ENCODE measurements at places on chromosomes 6 and 20. TPM values are rescaled to one million over a fixed set of nuclear protein-coding genes. Genes with fewer than 3 reads are reported as not detected.

The SNAP25 gene
- 0.13 TPM for total RNA-seq

The TGM2 gene
- total RNA-seq: 1.1 TPM

The OPRL1 gene
- 0.90 TPM for total RNA-seq

The CAP2 gene
- total RNA-seq: 11.5 TPM

The CALHM4 gene
- not detected for total RNA-seq

The GSTA3 gene
- not detected for total RNA-seq

GRCh38 chr6:11025921-11026635 is 18.0 kb downstream of the ELOVL2 start:
- peak overlapping the region; percentile 71 for H3K4me3 ChIP-seq
- no peaks in the 10 kb centered on the region for H3K36me3 ChIP-seq

- H3K27me3 ChIP-seq: no peaks in the 10 kb centered on the region
- no peaks in the 10 kb centered on the region for H3K4me1 ChIP-seq
- H3K36me3 ChIP-seq: no peaks in the 10 kb centered on the region
- no peak overlapping the region for H3K4me3 ChIP-seq
- DNase-seq: no peak
Measured at GRCh38 chr20:4766631-4767030, 44.9 kb downstream of the PRND start.

GRCh38 chr20:60036746-60037499 is 78.7 kb downstream of the CDH26 start:
- no peak overlapping the region for H3K27ac ChIP-seq
- peak; percentile 58 for DNase-seq
- peaks cover 9% of the 10 kb centered on the region for H3K36me3 ChIP-seq
- H3K4me1 ChIP-seq: 0 out of 2 replicates have a peak, but pooled peaks cover 3% of the 10 kb centered on the region
- H3K27me3 ChIP-seq: no peaks in the 10 kb centered on the region

GRCh38 chr6:47152666-47153403 is 110.7 kb upstream of the ADGRF1 start:
- H3K27me3 ChIP-seq: no peaks in the 10 kb centered on the region
- H3K4me3 ChIP-seq: no peak overlapping the region
- no peak overlapping the region for H3K27ac ChIP-seq
- H3K4me1 ChIP-seq: peaks cover 6% of the 10 kb centered on the region
- no peaks in the 10 kb centered on the region for H3K36me3 ChIP-seq

GRCh38 chr6:37005061-37005810 is at the start of gene FGD2:
FGD2 (plus strand) TSS chr6:37005655; CDS start chr6:37005818, 163 bp downstream.
- H3K4me3 ChIP-seq: no peak within 1 kb of the TSS
- no peak within 1 kb of the TSS for H3K27ac ChIP-seq
- no peaks in the 10 kb centered on the region for H3K36me3 ChIP-seq

- H3K4me1 ChIP-seq: no peaks in the 10 kb centered on the region
- H3K27me3 ChIP-seq: no peaks in the 10 kb centered on the region
- no peak overlapping the region for H3K4me3 ChIP-seq
- DNase-seq: no peak
Measured at GRCh38 chr6:159036673-159037072, 8.1 kb downstream of the TAGAP start.

DNA sequence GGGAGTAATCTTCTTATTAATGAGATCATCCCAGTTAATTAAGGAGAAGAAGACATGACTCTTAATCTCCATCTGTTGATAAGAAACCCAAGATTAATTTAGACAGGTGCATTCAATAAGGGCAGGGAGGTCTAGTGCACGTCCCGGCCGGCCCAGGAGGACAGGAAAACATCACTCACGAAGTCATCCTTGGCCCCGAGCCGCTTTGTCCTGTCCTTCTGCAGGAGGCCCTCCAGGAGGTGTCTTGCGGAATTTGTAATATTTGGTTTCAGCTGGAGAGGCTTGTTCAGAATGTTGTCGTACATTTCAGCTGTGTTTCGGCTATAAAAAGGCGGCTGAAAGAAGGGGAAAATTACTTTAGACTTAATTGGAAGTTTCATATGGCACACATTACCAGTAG is 118.4 kb upstream of the SLC2A12 start:
- H3K27ac ChIP-seq: no peak overlapping the region
- no peak for DNase-seq
- no peak overlapping the region for H3K4me3 ChIP-seq
- peaks cover 45% of the 10 kb centered on the region for H3K36me3 ChIP-seq

- no peaks in the 10 kb centered on the region for H3K27me3 ChIP-seq
- no peak for DNase-seq
- no peaks in the 10 kb centered on the region for H3K4me1 ChIP-seq
- no peak overlapping the region for H3K27ac ChIP-seq
- H3K4me3 ChIP-seq: no peak overlapping the region
- no peaks in the 10 kb centered on the region for H3K36me3 ChIP-seq
Measured at GRCh38 chr6:54481091-54481490, 172.8 kb downstream of the TINAG start.

DNA sequence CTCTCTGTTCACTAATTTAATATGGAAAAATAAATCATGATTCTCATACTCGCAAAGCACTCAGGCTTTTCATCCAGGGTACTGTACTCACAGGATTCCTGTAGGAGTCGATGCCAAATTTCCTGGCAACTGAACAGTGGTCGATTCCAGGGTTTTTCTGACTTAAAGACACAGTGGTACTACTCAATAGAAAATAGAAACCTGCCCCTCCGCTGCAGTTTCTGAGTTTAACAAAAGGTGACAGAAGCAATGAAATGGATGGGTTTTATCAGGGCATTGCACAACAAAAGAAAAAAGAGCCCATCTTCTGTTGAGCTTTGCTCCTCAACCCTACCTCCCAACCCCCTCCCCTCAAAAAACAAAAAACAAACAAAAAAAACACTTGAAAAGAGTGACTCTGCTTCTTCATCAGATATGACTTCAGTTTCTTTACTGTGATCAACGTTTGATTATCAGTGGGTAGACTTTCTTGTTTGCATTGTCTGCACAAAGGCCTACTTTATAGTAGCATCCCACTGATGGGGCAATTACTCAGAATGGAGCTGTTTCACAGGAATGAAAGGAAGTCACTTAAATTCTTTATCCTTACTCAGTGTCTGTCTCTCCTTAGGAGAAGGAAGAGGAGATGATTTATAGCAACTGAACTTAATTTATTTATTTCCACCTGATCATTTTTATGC is 96.2 kb upstream of the FOXO3 start:
- no peak overlapping the region for H3K4me3 ChIP-seq
- H3K27ac ChIP-seq: no peak overlapping the region
- no peak for DNase-seq
- H3K4me1 ChIP-seq: no peaks in the 10 kb centered on the region

DNA sequence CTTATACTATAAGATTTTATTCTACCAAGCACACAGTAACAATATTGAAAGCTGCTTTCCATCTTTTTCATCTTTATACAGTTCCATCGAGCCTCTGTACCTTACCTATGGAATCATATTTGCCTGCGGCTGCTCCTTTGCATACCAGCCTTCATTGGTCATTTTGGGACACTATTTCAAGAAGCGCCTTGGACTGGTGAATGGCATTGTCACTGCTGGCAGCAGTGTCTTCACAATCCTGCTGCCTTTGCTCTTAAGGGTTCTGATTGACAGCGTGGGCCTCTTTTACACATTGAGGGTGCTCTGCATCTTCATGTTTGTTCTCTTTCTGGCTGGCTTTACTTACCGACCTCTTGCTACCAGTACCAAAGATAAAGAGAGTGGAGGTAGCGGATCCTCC is 89.8 kb downstream of the SLC16A10 start:
- no peak overlapping the region for H3K4me3 ChIP-seq
- H3K27me3 ChIP-seq: no peaks in the 10 kb centered on the region
- H3K4me1 ChIP-seq: no peaks in the 10 kb centered on the region
- H3K27ac ChIP-seq: no peak overlapping the region
- H3K36me3 ChIP-seq: no peaks in the 10 kb centered on the region

DNA sequence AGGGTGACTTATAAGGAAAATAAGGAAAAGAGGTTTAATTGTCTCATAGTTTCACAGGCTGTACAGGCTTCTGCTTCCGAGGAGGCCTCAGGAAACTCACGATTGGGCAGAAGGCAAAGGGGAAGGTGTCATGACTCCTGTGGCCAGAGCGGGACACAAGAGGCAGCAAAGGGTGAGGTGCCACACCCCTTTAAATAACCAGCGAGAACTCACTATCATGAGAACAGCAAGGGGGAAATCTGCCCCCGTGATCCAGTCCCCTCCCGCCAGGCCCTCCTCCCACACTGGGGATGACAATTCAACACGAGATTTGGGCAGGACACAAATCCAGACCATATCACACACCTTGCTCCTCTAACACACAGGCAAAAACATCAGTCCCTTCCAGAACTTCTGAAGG is 254.0 kb downstream of the DLL1 start:
- H3K4me3 ChIP-seq: no peak overlapping the region
- no peak for DNase-seq
- peaks cover 3% of the 10 kb centered on the region for H3K4me1 ChIP-seq
- peaks cover 5% of the 10 kb centered on the region for H3K36me3 ChIP-seq
- H3K27me3 ChIP-seq: no peaks in the 10 kb centered on the region

GRCh38 chr6:12529364-12530019 is 187.1 kb upstream of the PHACTR1 start:
- no peak overlapping the region for H3K4me3 ChIP-seq
- no peaks in the 10 kb centered on the region for H3K27me3 ChIP-seq
- H3K4me1 ChIP-seq: no peaks in the 10 kb centered on the region
- H3K27ac ChIP-seq: no peak overlapping the region
- 0 out of 2 replicates have a peak, but pooled peaks cover 4% of the 10 kb centered on the region for H3K36me3 ChIP-seq

DNA sequence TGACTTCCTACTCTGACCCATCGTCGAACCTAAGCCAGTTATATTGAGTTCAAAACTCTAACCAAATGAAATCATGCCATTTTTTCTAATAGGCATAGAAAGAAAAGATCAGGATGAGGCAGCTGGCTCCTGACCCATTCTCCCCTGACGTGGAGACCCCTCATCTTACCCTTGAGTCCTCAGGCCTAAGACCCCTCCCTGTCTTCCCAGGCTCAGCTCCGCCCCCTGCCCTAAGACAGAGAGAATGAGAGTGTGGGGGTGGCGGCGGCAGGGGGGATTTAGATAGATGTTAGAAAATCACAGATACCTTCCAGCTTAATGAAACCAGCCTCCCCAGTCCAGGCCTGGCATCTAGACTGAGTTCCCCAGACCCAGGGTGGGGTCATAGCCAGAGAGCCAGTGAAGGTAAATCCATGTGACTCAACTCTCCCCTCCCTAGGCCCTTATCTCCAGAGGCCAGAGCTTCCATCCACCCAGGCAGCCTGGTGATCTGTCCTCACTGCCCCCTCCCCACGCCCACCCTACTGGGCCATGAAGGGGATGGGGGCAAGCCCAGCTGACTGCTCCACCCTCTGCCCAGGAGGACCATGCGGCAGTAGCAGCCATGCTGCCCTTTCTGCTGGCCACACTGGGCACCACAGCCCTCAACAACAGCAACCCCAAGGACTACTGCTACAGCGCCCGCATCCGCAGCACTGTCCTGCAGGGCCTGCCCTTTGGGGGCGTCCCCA is 6.8 kb downstream of the TMEM63B start:
- no peak overlapping the region for H3K27ac ChIP-seq
- H3K4me1 ChIP-seq: no peaks in the 10 kb centered on the region
- peaks cover 23% of the 10 kb centered on the region for H3K36me3 ChIP-seq
- H3K27me3 ChIP-seq: no peaks in the 10 kb centered on the region

GRCh38 chr20:8631271-8631670 is 437.6 kb upstream of the PLCB4 start:
- H3K36me3 ChIP-seq: no peaks in the 10 kb centered on the region
- no peak for DNase-seq
- no peaks in the 10 kb centered on the region for H3K4me1 ChIP-seq
- H3K4me3 ChIP-seq: no peak overlapping the region
- no peaks in the 10 kb centered on the region for H3K27me3 ChIP-seq

- H3K4me3 ChIP-seq: peak overlapping the region; percentile 81
- H3K4me1 ChIP-seq: peaks cover 2% of the 10 kb centered on the region
- H3K27me3 ChIP-seq: peaks cover 45% of the 10 kb centered on the region
- H3K27ac ChIP-seq: no peak overlapping the region
- peak; percentile 38 for DNase-seq
Measured at GRCh38 chr6:7728855-7729590, 3.1 kb downstream of the BMP6 start.

DNA sequence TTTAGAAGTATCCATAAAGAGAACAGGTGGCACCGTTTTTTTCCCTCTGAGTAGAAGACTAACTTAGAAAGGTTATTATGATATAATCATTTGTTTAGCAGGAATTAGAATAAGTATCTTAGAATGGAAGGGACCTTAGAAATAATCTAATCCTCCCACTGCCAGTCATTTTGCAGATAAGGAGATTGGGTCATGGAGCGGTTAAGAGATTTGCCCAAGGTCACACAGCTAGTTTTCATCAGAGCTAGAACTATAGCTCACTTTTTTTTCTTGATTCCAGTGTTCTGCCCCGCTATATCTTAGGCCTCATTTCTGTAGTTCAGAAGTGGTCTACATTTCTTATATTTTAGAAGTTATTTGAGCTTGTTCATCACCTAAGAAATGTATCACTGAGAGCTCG is 139.6 kb downstream of the PRL start:
- no peak overlapping the region for H3K4me3 ChIP-seq
- peaks cover 27% of the 10 kb centered on the region for H3K36me3 ChIP-seq
- no peak overlapping the region for H3K27ac ChIP-seq
- no peak for DNase-seq
- no peaks in the 10 kb centered on the region for H3K27me3 ChIP-seq
- H3K4me1 ChIP-seq: no peaks in the 10 kb centered on the region

All from H9 (cell line).